Activated T-cell treated with anti-CD3 and anti-CD28 coated beads, Interleukin-2, amount 50 U/mL, for 4 hours (primary cell): ENCODE measurements at places on chromosomes 12 and 14.

- DNase-seq, result no peak
Observed at GRCh38 chr12:116880817-116881324, 370 bp downstream of the HRK start.

GRCh38 chr12:13362260-13362841 is 165.8 kb downstream of the EMP1 start:
- no peak for DNase-seq

- DNase-seq, result no peak
Observed at GRCh38 chr14:69260861-69261564, 1.1 kb downstream of the GALNT16 start.

GRCh38 chr14:89658977-89659670 is 242.1 kb upstream of the FOXN3 start:
- DNase-seq, result no peak

GRCh38 chr14:72553656-72554055 is 340.2 kb downstream of the DPF3 start:
- DNase-seq, result no peak

DNA sequence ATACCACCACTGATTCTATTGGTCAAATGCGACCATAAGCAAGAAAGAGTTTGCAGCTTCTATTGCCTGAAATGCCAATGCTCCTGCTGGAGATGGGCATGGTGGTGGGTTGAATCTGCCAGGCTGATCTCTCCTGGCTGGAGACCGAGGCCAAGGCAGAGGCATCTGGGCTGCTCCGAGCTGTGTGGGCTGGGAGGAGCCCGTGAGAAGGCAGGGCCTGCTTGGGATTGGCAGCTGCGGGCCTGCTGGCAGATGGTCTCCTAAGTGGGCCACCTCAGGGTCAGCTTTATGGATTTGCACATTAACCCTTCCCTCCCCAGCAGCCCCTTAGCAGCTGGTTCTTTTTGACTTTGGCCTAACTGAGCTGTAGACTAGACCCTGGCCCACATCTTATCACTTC is 25.4 kb downstream of the SRRM4 start:
- DNase-seq, result no peak

GRCh38 chr14:100221533-100222223 is 17.3 kb upstream of the YY1 start:
- peak; percentile 62 for DNase-seq

GRCh38 chr14:75373616-75374015 is 54.2 kb upstream of the JDP2 start:
- DNase-seq, result no peak

GRCh38 chr14:30114051-30114450 is 186.4 kb upstream of the PRKD1 start:
- no peak for DNase-seq
